ENCODE measurements at places on chromosomes 2 and 18.

DNA sequence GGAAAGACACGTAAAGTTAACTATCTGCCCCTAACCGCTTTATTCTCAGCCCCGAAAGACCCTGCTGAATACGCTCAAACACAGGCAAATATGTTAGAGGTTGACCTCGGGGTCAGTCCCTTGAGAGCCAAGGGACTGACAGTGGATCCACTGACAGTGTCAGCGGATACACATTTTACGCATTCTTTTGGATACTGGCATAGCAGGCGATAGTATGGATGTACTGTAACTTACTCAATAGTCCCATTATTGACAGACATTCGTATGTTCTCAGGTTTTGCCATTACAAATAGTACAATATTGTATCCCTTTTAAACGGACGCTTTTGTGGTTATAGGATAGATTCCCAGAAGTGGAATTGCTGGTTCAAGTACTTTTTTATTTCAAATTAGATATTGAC, 13.4 kb downstream of the ATP6V1B1 start:
- DNase-seq: no peak

DNA sequence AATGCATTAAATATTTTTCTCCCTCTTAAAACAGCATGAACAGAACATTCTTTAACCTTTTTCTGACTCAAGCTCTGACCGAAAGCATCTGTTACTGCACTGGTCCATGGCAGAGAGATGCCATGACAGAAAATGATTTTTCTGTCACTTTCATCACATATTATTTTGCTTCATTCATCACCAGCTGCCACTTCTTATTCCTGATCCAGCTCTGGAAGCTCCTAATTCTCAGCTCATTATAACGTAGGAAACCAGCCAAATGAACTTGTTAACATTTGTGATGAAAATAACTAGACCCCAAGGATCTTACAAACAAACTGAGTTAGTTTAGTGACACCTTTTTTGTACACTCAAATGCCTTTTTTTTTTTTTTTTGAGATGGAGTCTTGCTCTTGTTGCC, 7.6 kb upstream of the CFLAR start:
- DNase-seq: no peak

DNA sequence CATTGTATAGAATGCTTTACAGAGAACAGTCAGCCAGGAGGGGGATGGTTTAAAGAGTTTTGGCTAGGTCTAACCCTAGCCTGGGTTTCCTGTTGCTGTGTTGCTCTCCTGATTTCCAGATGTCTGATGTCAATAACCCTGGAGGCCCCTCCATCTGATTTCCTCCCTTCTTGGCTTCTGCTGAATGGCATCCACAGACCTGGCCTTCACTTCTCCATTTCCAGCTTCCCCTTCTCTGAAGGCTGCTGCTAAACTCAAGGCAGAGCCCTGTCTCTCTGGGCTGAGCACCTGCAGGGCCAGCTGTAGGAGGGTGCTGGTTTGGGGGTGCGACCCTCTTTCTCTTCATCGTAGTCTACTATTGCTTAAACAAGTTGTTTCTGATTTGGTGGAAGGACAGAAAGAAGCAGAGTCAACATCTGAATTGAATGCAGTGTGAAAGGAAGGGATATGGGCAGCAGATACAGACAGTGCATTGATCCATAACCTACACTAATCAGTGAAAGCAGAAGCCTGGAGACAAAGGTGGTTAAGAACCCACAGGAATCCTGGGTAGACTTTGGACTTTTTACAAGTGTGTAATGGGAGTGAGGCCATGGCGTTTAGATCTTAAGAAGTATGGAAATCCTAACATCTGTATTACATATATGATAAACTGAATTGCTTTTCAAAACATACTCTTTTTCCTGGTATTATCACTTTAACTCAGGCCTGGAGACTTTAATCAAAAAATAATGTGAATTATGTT, 153.6 kb downstream of the HRH4 start:
- DNase-seq: no peak

GRCh38 chr2:36478332-36478738, 119.6 kb downstream of the FEZ2 start:
- no peak for DNase-seq

GRCh38 chr18:29361843-29362242, 1184.9 kb upstream of the CDH2 start:
- DNase-seq: no peak

DNA sequence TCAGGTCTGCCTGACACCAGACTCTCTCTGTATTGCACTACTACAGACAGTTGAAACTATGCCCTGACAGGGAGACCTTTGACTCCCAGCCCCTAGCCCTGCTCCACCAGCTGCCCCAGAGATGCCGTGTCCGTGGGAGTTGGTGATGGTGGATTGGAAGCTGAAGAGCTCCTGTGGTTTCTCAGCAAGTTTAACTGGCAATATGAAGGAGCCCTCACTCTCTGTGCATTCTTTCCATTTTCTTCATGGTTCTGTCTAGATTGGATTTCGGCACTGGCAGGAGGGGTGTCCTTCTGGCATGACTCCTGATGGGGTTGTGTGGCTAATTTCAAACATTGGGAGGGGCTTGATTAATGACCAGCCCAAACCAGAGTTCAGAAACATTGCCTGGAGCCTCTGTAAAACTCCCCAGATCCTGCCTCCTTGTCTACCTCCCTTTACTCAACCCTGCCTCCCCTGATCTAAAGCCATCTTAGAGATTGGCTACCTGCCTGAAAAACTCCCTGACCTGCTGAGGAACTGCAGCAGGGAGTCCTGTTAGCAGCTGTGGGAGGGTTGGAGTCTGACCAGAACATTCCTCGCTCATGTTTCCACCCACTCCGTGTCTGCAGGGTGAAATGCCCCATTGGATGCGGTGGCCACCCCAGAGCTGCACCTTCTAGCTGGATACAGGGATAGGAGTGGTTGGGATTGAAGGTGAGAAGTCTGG, 206.9 kb upstream of the SPRED2 start:
- no peak for DNase-seq

- no peak for DNase-seq
Observed at GRCh38 chr2:23681356-23682140, 245.4 kb downstream of the ATAD2B start.

GRCh38 chr18:76913583-76913982, 91.2 kb downstream of the ZNF236 start:
- no peak for DNase-seq

- DNase-seq: no peak
Observed at GRCh38 chr2:145910416-145910815, 1390.5 kb upstream of the ZEB2 start.

DNA sequence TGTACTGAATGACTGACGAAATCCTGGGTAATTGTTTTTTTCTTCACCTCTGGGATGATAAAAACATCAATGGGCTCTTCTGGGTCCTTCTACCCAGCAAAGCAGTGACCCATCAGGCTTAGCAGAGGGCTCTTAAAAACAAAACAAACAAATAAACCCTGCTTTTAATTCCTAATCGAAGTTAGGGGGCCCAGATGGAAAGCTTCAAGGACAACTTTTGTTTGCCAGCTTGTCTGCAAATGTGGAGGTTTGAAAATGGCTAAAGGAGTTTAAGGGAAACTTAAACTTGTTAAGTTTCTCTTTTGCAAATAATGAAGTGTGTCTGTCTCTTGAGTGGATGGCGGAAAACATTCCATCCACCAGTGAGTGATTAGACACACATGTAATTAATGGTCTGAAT, 327.2 kb downstream of the SATB2 start:
- DNase-seq: no peak

DNA sequence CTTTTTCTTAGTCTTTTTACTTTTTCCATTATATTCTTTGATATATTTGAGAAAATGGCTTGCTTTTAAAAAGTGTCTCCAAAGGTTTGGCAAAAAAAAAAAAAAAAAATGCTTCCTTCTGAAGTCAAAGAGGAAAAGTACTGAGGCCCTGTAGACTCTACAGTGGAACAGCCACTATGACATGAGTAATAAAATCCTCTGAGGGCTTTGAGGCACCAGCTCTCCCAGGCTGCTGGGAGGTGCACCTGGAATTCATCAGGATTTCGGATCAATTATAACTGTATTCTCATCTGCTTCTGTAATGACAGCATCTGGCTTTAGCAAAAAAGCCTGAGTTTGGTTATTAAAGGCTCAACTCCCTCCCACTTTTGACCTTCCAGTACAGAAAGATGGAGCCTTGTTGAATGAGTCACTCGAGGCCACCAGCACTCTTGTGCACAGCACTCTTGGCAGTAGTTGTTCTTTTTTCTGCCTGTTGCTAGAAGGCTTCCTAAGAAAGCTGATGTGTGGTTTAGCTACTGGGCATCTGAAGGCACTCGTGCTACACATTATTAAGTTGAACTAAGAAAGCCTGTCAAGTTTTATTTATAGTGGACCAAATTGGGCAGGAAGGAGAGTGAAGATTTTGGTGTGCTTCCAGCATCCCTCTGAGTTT, 131.3 kb downstream of the PRPF40A start:
- no peak for DNase-seq

GRCh38 chr2:71575966-71576365, 122.6 kb downstream of the DYSF start:
- no peak for DNase-seq

- DNase-seq: no peak
Observed at GRCh38 chr2:230984393-230985220, 11.3 kb upstream of the SPATA3 start.

DNA sequence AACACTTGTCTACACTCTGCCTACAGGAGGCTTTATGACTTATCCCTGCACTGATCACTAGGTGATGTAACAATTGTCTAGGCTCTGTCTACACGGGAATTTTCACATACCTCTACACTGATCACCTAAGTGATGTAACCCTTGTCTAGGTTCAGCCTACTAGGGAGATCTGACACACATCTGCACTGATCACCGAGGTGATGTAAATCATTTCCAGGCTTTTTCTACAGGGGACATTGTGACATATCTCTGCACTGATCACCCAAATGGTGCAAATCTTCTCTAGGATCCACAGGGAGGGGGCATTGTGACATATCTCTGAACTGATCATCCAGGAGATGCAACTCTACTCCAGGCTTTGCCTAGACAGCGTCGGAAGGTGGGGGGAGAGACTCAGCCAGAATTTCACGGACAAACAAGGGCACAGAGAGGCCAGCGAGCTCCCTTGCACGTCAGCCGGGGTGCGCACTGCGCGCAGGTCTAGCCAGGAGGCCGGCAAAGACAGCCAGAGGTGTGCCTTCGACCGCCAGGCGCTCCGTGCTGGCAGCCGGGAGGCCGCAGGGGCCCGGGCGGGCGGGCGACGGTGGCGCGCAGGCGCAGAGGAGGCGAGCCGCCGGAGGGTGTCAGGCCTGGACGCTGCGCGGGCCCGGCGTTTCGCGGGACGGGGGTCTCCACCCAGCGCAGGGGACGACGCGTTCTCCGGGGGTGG, 46.9 kb upstream of the USP14 start:
- no peak for DNase-seq

- DNase-seq: no peak
Observed at GRCh38 chr2:207725873-207726578, 14.6 kb downstream of the CCNYL1 start.

- DNase-seq: no peak
Observed at GRCh38 chr2:239344857-239345216, 56.0 kb downstream of the HDAC4 start.
